ENCODE measurements at places on chromosomes 2 and 18.

GRCh38 chr2:55718165-55719008 is 24.7 kb upstream of the PNPT1 start:
- DNase-seq: peak; percentile 31

GRCh38 chr2:11099122-11100065 is 55.9 kb upstream of the SLC66A3 start:
- no peak for DNase-seq

- no peak for DNase-seq
Measured at GRCh38 chr2:222050981-222051380, 247.8 kb downstream of the PAX3 start.

DNA sequence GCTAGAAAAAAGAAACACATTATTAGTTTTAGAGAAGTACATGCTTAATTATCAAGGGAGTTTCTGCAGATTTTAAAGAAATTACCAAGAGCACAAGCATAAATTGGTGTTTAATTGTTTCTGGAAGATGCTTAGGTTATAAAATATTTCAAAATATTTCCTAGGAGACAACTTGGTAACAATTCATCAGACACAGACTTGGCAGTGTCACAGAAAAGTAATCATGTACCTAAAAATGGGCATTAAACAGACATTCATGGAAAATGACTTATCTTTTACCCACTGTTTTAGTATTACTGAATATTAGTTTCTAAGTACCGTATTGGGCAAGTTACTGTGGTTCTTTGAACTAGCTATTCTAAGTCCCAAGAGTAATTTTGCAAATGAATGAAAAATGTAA is 428.8 kb upstream of the LYPD1 start:
- DNase-seq: no peak

- DNase-seq: no peak
Measured at GRCh38 chr18:62610351-62610700, 87.5 kb downstream of the ZCCHC2 start.

DNA sequence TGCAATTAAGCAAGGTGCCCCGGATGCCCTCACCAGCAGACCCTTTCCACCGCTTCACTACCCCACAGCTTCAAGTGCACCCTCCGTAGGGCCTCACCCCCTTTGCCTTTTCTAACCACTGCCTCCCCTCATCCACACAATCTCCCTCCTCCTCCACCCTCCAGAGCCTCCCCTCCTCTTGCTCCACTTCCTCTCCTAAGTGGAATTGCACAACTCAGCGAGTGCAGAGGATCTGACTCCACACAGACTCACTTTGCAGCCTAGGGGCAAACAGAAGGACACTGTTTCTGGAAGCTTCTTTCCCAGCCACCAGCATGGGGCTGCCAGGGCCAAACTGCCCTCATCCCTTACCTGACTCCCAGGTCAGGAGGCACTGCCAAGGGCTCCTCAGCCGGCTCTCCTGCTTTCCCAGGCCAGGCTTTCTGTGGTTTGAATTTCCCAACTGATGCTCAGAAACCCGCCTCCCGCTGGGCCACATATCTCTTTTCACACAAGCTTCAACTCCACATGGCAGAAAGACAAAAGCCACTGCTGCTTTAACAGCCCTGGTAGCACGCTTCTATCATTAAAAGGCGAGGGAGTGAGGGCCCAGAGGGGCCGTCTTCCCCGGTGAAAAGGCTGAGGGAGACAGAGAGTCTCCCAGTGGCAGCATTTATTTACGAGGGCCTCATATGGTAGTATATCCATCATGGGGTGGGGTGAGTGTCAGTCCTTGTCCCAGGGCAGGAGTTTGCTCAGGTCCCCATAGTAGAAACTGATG is 74.7 kb upstream of the MGAT4A start:
- no peak for DNase-seq

GRCh38 chr2:206212673-206213513 is 53.2 kb downstream of the EEF1B2 start:
- no peak for DNase-seq

- DNase-seq: no peak
Measured at GRCh38 chr2:222355860-222356259, 57.1 kb upstream of the PAX3 start.

GRCh38 chr2:198273660-198274059 is 469.3 kb downstream of the PLCL1 start:
- no peak for DNase-seq

DNA sequence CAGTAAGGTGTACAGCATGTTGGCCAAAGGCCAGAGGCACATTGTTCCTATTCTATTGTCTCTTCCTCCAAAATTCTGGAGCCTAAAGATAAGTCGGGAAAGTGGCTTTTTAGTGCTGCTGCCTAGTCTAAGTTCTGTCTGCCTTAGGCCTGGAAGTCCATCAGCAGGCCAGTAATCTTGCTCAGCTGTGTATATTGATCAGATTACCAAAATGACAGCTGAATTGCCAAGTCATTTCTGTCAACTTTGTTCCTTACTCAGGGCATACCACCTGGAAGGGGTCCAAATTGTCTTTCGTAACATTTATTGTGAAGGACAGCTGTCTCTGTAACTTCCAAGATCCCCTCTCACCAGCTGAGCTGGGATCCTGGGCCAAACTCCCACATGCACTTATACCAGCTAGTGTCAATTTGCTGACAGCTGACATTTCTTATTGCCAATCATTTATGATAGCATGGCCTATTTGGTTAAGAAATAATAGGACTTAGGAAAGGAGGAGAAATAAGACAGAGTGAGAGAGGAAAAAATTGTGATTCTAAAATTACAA is 116.8 kb upstream of the FSHR start:
- DNase-seq: no peak

DNA sequence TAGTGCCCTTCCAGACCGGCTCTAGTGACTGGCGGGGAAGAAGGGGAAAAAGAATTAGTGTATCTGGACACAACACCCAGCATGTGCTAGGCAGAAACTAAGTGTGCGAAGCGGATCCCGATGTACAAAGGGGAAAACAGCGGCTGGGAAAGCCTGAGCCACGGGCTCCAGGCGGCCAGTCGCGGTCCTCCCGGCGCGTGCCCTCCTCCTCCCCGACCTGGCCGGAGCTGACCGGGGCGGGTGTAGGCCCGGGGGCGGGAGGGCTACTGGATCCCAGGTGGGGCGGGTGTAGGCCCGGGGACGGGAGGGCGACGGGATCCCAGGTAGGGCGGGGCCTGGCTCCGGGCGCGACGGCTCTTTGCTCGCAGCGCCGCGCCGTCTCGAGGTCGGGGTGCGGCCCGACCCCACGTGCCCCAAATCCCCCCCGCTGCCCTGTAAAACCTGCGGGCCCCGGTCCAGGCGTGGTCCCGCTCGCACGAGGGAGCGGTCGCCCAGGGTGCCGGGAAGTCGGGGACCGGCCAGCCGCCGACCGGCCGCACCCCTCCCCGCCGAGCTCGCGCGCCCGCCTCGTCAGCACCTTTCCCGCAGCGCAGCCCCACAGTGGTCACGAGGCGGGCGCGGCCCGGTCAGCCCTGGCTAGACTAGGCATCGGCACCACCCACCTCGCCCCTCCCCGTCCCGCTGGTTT is 48.8 kb downstream of the C2orf42 start:
- DNase-seq: peak; percentile 57

- DNase-seq: peak; percentile 63
Measured at GRCh38 chr2:27683390-27684071, 19.8 kb downstream of the SLC4A1AP start.

- DNase-seq: peak; percentile 1
Measured at GRCh38 chr18:24502667-24503523, 42.5 kb downstream of the HRH4 start.

All from NCI-H526 treated with DMSO at 0.1 percent for 48 hours (cell line).